Activated B cell treated with CpG ODN at 0.5 μM for 24 hours (primary cell): ENCODE measurements at places on chromosomes 3 and 15.

DNA sequence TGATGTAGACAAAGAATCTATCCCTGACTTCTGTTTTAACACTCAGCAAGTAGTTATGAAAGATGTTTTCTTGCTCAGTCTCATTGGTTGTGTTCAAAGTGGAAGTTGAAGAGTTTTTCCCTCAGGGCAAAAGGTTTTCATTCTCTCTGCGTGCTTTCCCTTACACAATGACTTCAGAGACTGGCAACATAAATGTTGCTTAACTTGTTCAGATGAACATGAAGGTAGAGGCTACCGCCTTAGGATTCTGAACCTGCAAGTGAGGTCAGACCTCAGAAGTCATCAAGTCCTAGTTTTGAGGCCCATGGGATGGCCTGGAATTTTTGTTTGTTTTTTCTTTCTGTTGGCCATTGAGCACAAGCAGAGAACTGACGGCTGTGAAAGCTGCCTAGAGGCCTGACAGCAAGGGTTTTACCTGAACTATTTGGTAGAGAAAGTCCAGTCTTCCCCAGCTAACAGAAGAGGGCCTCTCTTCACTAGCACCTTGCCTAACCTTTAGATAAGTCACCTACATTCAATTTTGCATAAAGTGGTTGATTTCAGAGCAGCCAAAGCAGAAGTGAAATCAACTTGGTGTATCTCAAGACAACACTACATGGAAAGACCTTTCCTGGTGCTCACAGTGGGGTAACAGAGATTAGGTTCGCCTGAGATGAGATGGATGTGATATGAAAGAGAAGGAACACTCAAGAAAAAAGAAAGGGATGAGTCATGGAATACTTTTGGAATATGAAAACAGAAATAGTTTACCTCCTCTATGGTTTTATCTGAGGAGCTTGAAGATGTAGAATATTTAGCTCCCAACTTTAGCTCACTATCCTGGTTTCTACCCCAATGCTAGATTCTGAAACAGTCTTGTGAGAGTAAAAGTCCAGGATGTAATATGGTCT is 53.6 kb upstream of the AP4E1 start:
- no peak for DNase-seq

GRCh38 chr3:48320996-48321395 is 12.5 kb downstream of the SPINK8 start:
- no peak for DNase-seq

- DNase-seq, result no peak
Measured at GRCh38 chr3:192570315-192570714, 157.0 kb downstream of the FGF12 start.

DNA sequence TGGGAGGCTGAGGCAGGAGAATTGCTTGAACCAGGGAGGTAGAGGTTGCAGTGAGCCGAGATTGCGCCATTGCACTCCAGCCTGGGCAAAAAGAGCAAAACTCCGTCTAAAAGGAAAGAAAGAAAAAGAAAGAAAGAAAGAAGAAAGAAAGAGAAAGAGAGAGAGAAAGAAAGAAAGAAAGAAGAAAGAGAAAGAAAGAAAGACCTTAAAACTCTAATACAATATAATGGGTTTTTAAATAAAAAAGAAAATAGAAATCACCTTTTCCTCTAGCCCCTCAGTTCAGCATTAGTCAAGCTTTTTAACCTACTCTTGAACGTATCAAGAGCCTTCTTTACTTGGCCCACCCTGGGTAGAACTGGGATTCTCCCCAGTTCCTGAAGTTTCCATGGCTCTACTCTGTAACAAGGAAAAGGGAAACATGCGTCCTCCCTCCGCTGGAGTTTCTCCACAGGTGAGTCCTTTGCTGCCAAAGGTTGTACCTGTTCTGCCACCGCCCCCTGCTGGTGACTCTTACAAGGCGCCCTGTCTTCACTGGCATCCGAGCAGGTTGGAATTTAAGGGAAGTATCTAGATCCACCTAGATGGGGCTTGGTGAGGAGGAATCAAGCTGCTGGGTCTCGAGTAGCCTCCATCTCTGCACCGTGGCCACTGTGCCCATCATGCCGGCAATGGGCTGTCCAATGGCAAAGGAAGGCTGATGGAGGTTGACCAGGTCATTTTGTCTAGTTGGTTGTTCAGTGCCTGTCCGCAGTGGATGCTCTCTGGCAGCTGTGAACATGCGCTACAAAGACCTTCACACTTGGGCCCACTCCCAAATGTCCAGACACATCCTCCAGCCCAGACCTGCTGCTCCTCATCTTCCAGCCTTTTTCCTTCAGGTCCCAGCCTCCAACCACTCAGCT is 20.6 kb upstream of the EPHB3 start:
- peak; percentile 52 for DNase-seq

- DNase-seq, result no peak
Measured at GRCh38 chr15:96336108-96336595, 5.7 kb downstream of the NR2F2 start.

DNA sequence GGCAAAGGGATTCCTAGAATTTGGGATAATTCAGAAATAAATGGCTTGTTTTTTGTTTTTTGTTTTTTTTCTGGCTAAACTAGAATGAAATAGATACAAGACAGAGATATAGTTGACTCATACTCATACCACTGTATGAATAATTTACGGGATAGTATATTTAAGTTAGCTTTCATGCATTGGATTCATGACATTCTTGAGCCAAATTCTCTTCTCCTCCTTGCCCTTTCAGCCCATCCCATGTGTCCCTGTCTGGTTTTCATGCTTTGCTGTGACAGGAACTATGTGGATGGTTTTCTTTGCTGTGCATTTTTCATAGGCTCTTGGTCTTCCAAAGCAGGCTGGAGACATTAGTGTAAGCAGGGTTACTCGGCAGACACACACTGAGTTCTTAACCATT is 66.6 kb upstream of the UMPS start:
- no peak for DNase-seq

GRCh38 chr3:196976941-196977340 is 8.3 kb upstream of the PIGZ start:
- DNase-seq, result no peak

GRCh38 chr3:104556372-104557078 is 810.2 kb upstream of the ALCAM start:
- DNase-seq, result no peak

DNA sequence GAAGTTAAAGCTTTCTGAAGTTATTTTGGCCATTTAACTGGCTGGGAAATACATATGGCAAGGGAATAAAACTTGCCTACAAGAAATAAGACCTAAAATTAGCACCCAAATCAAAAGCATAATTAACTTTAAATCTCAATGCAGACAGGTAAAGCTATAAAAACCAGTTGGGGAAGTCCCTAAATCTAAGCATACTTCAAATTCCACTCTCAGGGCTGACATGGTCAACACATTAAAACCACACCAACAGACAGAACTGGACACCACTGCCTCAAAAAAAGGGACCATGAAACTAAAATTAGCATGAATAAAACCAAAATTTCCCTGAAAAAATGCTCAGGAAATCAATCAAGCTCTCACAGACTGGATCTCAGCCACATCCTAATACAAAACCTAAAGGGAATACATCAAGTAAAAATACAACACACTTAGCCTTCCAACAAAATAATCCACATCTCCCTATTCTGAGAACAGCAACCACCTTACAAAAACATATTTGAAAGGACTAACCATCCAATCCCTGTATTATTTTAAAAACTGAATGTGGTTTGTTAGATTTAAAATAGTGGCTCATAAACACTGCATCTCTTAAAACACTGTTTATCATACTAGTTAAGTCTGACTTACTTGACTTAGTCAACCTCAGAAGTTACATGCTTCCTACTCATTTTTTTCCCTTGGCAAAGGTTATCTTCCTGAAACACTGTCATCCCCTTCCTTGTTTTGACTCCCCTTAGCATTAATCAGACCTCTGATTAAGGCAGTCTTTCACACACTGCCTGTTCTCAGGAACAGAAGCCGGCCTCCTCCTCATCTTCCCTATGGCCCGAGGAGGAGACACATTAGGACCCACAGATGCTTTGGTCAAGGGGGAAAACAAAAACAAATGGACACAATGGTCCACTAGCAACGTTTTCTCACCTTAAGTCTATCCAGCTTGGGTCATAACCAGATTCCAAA is 8.3 kb downstream of the TRA2B start:
- no peak for DNase-seq

- no peak for DNase-seq
Measured at GRCh38 chr3:16828815-16829214, 55.9 kb upstream of the PLCL2 start.

DNA sequence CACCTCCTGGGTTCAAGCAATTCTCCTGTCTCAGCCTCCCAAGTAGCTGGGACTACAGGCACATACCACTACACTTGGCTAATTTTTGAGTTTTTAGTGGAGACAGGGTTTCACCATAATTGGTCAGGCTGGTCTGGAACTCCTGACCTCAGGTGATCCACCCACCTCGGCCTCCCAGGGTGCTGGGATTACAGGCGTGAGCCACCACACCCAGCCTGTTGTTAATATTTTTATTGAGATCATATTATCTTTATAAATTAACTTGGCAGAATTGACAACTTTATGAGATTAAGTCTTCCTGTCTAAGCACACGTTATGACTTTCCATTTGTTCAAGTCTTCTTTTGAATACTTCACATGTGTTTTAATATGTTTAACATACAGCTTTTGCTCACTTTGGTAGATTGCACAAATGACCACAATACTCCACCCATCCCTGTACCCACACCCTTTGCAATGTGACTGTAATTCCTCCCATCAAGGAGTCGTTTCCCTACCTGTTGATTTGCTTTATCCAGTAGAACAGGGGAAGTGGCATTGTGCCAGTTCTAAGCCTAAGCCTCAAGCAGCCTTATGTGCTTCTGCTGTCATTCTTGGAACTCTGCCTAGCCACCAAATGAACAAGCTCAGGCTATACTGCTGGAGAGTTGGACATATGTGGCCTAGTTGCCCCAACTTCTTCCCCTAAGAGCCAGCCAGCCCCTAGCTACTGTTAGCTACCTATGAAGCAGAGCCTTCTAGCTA is 8.2 kb downstream of the XYLB start:
- no peak for DNase-seq

- no peak for DNase-seq
Measured at GRCh38 chr15:41945221-41945620, 27.1 kb downstream of the EHD4 start.

DNA sequence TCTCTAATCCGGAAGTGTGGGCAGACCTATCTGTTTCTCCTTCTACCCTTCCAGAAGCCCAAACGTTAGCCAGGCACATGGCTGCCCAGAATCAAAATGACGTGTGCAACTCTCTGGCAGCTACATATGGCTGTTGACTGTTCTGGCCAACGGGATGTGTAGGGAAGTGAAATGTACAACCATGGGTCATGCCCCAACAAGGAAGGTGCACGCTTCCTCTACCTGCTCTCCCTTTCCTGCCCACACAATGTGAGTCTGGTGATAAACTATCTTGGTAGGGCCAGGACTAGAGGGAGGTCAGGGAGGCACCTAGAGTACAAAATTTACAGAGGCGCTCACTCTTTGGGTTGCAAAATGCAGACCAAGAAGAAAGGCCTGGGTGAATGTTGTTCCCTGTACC is 495.9 kb upstream of the PROK2 start:
- no peak for DNase-seq

GRCh38 chr3:104906001-104906639 is 460.6 kb upstream of the ALCAM start:
- no peak for DNase-seq

DNA sequence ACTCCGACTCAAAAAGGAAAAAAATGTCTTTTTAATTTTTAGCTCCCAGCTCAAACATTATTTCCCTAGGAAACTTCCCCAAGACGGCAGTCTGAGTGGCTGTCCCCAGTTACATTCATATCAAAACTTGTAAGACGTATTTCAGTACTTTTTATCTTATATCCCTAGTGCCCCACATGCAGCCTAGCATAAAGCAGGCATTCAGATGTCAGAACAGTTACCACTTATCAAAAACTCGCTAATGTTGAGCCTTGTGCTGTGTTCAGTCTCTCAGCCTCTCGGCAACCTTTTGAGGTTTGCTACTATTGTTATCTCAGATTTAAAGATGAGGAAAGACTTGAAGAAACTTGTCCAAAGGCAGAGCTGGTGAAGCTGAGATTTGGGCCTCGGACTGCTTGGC is 6.6 kb upstream of the SELENOS start:
- DNase-seq, result no peak

DNA sequence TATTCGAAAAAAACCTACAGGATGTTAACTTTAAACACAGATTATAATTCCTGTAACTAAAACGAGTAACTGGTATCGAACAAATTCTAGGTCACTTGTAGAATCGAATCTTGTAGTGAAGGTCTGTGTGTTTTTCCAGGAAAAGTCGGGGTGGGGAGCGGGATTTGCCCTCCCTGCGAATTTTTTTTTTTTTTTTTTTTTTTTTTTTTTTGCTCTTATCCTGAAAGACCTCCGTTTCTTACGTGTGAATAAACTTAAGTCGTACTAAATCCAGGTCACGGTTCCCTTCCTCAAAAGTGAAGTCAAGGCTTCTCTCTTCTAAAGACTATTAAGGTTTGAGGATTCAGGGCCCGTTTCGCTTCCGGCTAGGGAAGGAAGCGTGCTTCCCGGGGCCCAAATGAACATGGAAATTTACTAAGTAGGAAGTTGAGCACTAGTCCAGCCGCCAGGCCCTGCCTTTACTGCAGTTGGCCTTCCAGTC is 770 bp downstream of the TBC1D5 start:
- DNase-seq, result no peak

DNA sequence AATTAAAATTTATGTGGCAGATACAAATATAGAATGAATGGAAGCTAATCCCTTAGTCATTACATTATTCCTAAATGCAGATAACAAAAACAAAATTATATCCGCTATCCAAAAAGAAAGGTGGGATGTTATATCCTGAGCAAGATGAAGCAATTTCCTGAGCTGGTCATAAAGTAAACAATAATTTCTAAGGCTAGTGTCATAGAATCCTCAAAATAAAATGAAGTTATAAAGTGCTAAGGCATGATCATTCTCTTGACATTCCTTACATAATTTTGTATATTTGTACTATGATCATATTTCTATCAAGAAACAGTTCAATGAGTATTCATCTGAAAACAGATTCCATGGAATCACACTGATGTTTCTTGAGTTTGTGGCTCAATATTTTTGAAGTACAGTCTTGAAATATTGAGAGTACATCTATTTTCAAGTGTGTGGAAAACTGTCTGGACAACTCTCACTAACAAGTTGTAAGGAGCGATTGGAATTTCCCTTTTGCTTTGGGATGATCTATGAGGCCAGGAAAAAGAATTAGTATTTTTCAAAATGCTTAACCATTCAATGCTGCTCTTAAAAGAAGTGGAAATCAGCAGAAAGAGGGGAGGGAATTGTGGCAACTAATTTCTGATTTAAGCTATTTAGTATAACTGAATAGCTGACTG is 92.4 kb downstream of the ABI3BP start:
- no peak for DNase-seq

GRCh38 chr3:60758831-60759230 is 492.4 kb downstream of the FHIT start:
- DNase-seq, result no peak

DNA sequence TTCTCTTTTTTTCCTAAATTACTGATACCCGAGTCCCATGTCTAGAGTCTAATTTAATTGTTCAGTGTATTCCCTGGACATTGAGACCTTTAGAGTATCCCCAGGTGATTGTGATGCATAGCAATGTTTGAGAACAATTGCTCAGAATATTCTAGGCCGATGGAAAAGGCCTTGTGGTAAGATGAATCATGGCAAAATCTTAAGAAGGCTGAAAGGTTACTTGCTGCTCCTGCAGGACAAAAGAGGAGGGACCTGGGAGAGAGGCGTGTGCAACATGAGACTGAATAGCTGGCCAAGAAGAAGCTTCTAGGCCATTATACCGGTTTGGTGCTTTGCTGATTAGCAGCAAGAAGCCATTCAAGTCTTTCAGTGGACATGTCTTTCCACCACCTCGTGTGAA is 256.6 kb downstream of the ROBO2 start:
- DNase-seq, result no peak

GRCh38 chr3:164683489-164683888 is 394.8 kb downstream of the SI start:
- DNase-seq, result no peak

- DNase-seq, result no peak
Measured at GRCh38 chr15:74444106-74445062, 10.6 kb upstream of the SEMA7A start.
